Stimulated activated CD4-positive, alpha-beta T cell treated with anti-CD3 and anti-CD28 coated beads, Interleukin-1b, Interleukin-23, amount 100 ng/mL, for 1 hour (primary cell): ENCODE measurements at places on chromosomes 11 and 22.

GRCh38 chr11:96303980-96304379 is 39.0 kb downstream of the MAML2 start:
- DNase-seq, result no peak

DNA sequence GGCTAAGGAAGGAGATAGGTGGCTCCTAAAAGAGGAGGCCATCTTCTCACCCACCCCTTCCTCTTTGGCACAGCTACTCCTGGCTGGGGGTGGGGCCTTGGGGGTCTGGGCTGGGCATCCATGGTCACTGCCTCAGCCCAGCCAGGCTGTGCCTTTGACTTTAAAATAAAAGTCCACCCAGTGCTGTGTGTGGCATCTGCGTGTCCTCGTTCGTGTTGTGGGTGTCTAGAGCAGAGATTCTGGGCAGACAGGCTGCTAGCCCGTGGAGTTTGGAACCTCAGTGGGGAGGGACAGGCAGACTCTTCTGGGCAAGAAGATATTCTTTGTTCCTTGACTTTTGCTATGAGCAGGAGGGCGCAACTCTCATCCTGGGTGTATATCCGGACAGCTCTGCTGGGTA is 13.1 kb downstream of the RPS6KA4 start:
- no peak for DNase-seq

DNA sequence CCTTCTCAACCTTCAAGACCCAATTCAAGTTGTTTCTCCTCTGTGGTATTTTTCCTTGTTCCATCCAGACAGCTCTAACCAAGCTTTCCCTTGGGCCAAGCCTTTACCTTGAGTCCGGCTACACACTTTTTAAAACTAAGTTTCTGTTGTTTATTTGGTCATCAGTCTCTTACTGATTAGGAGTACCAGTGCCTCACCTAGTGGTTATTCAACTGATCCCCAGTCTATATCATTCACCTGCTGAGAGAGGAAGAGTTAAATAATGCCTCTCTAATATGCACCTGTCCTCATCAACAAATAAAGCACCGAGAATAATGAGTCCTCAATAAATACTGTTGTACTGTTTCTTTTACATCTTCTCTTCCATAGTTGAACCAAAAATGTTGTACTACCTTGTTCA is 160.8 kb downstream of the MSANTD4 start:
- DNase-seq, result no peak

DNA sequence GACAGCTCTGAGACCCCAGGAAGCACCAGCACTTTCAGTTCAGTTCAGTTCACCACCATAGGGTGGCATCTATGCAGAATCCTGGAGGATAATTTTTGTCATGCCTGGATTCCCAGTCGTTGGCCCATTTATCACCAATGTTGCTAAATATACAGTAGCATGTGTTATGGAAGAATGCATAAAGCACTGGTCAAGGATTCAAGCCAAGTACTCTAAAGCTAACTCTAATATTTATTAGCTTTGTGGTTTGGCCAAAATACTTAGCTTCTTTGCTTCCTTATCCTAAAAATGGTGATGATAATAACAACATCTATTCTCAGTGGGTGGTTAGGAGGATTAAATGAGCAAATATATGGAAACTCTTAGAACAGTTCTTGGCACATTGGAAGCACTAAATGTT is 294.7 kb upstream of the ZC3H12C start:
- no peak for DNase-seq

DNA sequence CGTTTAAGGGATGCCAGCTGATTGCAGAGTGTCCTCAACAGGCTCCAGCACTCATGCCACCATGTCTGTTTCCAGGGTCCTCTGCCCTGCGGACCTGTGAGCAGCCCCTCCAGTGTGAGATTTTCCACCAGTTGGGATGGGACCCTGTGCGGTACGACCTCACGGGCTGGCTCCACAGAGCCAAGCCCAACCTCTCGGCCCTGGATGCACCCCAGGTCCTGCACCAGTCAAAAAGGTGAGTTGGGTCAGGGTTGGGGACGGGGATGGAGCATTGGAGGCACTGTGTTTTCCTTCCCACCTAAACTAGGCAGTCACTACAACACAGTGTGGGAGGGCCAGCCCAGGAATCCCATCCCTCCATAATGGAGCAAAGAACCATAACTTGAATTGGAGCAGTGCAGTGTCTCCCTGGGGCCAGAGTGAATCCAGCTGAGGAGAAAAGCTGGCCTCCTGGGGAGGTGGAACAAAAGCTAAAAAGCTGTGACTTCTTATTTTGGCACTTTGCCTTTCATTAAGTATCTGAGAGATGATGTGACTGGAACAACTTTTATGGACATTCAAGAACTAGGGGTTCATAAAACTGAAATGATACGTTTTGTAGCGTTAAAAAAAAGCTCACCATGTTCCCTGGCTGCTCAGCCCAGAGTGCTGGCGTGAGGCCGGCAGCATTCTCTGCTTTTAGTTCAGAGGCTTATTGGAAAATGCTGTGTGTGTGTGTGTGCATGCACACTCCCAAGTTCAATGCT is 101.8 kb downstream of the MYO18B start:
- no peak for DNase-seq

GRCh38 chr22:24230911-24231656 is 13.8 kb downstream of the GGT5 start:
- peak; percentile 52 for DNase-seq

DNA sequence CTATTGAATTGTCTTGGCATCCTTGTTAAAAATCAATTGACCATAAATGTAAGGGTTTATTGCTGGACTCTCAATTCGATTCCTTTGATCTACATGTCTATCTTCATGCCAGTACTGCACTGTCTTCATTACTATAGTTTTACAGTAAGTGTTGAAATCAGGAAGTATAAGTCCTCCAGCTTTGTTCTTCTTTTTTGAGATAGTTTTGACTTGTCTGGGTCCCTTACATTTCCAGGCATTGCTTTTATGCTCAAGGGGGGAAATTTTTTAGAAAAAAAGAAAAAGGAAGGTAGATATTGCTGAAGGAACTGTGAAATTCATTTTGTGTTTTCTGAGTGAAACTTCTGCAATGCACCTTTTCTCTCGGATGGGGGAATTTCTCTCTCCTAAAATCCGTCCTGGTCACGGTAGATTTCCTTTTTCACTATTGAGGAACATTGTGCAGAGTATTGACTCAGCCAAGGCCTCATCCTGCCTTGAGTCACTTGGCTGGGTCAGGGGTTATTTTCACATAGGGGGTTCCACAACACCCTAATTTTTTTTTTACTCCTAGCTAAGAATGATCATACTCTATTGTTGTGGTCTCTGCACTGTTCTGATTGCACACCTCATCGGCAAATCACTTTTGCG is 2.8 kb upstream of the ACER3 start:
- no peak for DNase-seq

DNA sequence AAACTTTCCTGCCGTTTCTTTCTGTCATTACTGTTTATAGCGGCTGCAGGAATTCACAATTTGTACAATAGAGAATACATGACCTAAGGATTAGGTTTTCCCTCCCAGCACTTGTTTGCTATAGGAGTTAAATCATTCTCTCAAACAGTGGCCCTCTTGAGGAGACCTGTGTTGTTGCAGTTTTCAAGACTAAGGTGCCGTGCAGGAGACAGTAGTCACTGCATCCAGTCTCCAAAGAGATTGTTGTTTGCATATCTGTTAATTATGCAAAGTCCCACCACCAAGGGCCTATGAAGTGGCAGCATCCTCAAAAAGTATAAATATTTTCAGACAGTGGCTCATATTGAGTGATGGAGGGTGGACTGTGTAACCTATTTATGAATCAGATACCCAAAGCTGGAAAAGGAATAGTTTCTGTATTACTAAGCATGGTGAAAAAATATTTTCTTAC is 2.3 kb downstream of the PRSS23 start:
- no peak for DNase-seq

GRCh38 chr11:12717851-12718291 is 43.6 kb downstream of the TEAD1 start:
- DNase-seq, result no peak
